ENCODE measurements at places on chromosomes 6 and 20.

- no peaks in the 10 kb centered on the region for H3K27me3 ChIP-seq
- no peak overlapping the region for H3K27ac ChIP-seq
- DNase-seq: no peak
- no peaks in the 10 kb centered on the region for H3K4me1 ChIP-seq
- no peak overlapping the region for H3K4me3 ChIP-seq
- no peaks in the 10 kb centered on the region for H3K36me3 ChIP-seq
These were observed 254.3 kb downstream of the THBS2 start for GRCh38 chr6:168999392-168999791.

- H3K27me3 ChIP-seq: peaks cover 59% of the 10 kb centered on the region
- no peaks in the 10 kb centered on the region for H3K4me1 ChIP-seq
- no peaks in the 10 kb centered on the region for H3K36me3 ChIP-seq
These were observed 63.7 kb downstream of the PRR18 start for GRCh38 chr6:166244353-166245045.

GRCh38 chr6:7445885-7446461 is 56.4 kb downstream of the RIOK1 start:
- peak overlapping the region; percentile 52 for H3K27ac ChIP-seq
- H3K4me1 ChIP-seq: peaks cover 19% of the 10 kb centered on the region
- no peak for DNase-seq
- H3K27me3 ChIP-seq: no peaks in the 10 kb centered on the region
- H3K36me3 ChIP-seq: no peaks in the 10 kb centered on the region

DNA sequence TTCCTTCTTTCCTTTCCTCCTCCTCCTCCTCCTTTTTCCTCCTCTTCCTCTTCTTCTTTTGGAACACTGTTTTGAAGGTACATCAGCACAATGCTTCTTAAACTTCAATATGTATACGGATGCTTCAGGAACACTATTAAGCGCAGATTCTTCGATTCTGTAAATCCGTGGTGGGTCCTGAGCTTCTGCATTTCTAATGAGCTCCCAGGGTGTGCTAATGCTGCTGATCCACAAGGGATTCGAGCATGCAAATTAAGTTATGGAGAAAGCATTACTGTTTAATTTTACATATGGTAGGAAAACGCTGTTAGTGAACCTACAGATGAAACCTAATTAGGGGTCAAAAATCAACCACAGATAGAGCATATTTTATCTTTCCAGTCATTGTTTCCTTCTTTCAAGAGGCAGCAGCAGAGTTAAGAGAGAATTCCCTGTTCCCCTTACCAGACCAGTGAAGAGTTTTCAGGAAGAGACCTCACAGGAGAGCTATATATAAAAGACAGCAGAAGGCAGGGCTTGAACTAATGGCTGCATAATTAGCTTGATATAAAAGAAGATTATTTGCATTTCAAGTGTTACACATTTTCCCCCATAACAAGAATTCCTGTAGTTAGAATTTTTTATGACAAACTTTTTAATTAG is 47.2 kb downstream of the KIF13A start:
- H3K4me3 ChIP-seq: no peak overlapping the region
- no peaks in the 10 kb centered on the region for H3K27me3 ChIP-seq
- no peak for DNase-seq

GRCh38 chr6:156943816-156944215 is 166.6 kb downstream of the ARID1B start:
- H3K4me3 ChIP-seq: no peak overlapping the region
- H3K36me3 ChIP-seq: no peaks in the 10 kb centered on the region
- no peaks in the 10 kb centered on the region for H3K27me3 ChIP-seq
- no peak for DNase-seq
- no peak overlapping the region for H3K27ac ChIP-seq

Data from mesothelial cell of epicardium (in vitro differentiated cells).